ENCODE measurements at places on chromosomes 5 and 9.

GRCh38 chr9:130891688-130892476 lies 4.7 kb downstream of the QRFP start:
- DNase-seq = peak; percentile 61

DNA sequence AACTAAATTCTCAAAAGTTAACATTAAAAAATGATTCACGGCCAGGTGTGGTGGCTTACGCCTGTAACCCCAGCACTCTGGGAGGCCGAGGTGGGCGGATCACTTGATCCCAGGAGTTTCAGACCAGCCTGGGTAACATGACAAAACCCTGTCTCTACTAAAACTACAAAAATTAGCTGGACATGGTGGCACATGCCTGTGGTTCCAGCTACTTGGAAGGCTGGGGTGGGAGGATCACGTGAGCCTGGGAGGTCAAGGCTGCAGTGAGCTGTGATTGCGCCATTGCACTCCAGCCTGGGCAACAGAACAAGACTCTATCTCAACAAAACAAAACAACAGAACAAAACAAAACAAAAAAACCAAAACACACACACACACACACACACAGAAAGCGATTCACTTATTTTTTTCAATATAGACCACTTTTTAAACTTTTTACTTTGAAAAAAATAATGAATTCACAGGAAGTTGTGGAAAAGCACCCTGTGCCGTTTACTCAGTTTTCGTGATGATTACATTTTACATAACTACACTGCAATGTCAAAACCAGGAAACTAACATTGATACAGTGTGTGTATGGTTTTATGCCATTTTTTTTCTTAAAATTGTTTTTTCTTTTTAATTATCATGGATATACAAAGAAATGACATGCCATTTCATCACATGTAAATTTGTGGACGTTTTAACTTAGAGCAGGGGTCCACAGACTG lies 73.7 kb downstream of the TENT4A start:
- DNase-seq = no peak

GRCh38 chr9:135222881-135223760 lies 135.7 kb downstream of the OLFM1 start:
- no peak for DNase-seq

DNA sequence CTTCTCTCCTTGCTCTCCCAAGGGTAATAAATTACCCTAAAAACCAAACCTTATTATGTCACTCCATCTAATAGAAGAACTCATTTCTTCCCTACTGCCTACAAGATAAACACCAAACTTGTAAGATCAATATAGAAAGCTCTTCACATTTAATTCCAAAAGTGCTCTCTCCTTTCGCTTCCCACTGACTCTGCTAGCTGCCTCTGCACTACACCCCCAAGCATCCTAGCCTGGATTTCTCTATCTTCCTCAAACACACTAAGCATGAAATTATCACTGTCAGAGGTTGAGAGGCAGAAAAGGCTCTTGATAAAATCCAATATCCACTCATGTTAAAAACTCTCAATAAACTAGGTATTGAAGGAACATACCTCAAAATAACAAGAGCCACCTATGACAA lies 162.4 kb downstream of the KCNN2 start:
- no peak for DNase-seq

DNA sequence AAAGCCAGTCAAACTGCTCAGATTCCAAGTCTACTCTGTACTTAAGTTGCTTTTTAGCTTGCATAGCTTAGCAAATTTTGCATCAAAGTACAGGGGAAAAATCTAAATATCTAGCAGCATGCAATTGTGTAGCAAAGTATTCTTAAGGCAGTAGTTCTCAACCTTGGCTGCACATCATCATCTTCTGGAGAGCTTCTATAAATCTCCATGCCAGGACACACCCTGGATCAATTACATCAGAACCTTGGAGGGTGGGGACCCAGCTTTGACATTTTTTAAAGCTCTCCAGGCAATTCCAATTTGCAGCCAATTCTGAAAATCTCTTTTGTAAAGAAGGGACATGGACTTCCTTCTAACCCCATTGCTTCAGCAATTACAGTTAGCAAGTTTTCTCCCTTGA lies 187.5 kb downstream of the SNCAIP start:
- no peak for DNase-seq

- DNase-seq = no peak
Measured at GRCh38 chr5:112697322-112697721, 40.4 kb upstream of the APC start.

DNA sequence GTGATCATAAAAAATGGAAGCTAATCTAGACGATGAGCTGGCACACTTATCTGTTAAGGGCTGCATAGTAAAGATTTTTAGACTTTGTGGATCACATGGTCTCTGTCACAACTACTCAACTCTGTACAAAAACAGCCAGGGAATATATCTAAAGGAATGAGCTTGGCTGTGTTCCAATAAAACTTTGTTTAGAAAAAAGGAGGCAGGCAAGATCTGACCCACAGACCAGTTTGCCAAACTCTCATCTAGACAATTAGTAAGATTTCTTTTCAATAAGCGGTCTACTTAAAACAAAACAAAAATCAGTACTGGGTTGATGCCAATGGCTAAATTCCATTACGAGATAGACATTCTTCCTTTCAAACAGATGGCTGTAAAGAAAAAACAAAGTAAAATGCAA lies 53.0 kb upstream of the RETREG1 start:
- DNase-seq = no peak

DNA sequence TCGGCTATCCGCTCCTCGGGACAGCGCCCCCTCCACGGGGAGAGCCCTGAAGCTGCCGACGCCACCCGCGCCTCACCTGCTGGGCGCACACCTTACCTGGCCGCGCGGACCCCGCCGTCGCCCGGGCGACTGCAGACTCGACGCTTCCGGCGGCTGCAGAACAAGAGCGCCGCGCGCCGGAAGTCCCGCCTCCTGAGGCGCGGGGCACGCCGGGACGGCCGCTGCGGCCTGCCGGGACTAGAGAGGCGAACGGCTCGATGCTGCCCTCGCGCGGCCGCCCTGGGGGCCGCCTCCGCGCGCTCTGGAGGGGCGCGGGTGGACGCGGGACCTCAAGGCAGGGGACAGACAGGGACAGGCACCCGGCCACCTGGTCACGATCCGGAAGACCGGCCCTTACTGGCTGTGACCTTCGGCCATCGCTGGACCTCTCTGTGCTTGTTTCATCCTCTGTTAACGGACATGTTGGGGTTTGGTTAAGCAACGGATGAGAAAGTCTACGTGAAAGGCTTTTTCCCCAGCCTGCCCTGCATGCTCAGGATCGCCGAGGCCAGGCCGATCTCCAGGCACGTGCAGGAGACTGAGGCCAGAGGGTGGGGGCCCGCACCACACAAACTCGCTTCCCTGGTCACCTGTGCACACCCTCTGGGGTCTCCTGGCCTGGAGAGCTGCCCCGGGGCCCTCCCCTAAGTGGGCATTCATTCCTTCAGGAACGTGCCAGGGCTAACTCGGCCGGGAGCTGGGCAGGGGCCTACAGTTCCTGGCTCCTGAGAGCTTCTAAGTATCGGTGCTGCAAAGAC lies at the start of gene SNAPC4:
Gene SNAPC4 (minus strand): TSS at position 133 of the 797 bp plus-strand sequence. CDS start 1,742 bp downstream, outside the sequence.
- peak; percentile 16 for DNase-seq

GRCh38 chr9:38047301-38048251 lies 21.5 kb downstream of the SHB start:
- DNase-seq = no peak

DNA sequence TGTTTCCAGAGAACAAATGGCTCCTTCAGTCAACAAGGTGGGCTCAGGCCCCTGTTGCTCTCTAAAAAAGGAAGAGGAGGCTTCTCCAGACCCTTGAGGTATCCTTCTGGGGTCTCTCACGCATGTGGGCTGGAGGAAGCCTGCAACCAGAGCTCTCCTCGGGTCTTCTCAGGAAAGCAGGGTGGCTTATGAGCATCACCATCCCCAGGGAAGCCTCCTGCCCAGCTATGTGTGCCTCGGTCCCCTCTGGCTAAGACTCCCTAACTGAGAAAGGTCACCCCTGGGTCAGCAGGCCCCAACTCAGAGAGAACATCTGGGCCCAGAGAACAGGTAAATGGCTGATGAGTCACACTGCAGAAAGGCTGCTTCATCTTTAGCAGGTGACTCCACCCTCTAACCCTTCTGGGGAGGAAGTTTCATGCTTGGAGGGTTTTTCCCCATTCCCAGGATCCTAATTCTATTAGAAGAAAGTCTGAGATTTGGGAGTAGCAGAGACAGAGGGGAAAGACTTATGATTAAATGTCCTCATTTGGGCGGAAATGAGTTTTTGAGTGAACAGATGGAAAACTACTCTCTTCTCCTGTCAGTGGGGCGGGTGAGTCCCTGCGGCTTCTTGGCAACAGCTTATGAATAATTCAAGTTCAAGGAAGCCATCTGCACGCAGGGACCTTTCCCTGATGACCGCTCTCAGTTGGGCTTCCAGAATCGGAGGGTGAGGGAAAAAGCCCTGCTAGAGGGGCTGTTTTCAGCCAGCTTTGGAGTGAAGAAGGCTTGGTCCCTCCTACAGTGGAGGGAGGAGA lies 41.9 kb downstream of the TGFBI start:
- no peak for DNase-seq

GRCh38 chr5:91175708-91176107 lies 207.4 kb downstream of the ARRDC3 start:
- DNase-seq = no peak

DNA sequence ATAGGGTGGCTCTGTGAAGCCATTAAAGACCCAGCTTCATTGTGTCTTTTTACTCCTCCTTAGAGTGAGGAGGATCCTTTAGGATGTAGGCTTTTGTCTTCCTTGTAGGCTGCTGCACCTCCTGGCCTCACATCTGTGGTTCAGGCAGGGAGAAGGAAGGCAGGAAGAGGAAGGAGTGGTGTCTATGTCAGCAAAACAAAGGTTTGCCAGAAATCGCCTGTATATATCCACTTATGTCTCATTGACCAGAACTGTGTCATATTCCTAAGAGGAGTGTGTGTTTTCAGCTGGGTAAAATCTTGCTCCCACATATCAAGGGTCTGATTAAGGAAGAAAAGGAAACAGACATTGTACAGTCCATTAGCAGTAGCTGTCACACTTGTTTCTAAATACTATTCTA lies 213.8 kb downstream of the ARHGAP26 start:
- DNase-seq = no peak

DNA sequence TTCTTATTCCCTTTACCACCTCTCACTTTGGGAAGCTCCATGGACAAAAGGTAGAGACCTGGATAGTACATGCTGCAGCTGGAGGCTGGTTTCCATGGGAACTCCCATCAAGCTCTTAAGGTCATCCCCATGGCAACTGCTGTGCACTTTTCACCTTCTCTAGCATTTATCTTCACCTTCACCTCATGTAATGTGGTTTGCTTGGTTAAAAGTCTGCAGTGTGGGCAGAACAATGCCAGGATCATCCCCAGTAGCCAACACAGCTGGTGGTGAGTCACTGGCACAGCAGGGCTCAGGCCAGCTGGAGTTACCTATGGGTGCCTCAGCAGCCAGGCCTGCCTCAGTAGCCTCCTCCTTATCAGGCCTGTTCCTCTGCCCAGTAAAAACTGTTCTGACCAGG lies 210.5 kb downstream of the GRIA1 start:
- no peak for DNase-seq

DNA sequence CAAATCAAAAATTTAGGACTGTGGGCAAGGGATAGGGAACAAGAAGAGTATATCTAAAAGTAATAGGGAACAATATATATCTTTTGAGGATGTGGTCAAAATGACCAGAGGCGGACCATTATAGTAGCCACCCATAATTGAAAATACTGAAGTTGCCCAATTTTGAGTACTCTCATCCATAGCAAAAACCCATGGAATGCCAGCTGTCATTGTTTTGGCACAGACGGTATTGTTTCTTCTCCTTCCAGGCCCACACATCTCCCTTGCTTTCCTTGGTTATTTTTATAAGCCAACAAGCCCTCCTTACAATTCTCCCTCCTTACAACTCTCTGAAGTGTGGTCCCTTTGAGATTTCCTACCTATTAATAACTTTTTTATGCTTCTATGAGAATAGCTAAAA lies 50.4 kb upstream of the RGMB start:
- peak; percentile 7 for DNase-seq

DNA sequence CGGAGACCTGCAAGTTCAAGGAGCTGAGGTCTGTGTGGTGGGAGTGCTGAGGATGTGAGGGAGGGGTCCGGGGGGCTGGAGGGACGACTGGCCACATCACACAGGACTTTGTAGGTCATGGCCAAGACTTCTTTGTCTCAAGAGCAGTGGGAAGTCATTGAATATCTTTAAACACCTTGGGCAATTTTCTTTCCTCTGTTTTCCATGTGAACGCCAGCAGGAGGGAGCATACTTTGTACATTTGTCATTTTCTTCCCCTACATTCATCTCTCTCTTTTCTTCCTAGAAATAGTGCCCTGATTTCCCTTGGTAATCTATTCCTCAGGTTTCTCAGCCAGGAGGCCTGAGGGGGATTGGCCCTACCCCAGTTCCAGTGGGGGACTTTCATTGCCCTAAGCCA lies 153.7 kb upstream of the MSX2 start:
- DNase-seq = no peak

DNA sequence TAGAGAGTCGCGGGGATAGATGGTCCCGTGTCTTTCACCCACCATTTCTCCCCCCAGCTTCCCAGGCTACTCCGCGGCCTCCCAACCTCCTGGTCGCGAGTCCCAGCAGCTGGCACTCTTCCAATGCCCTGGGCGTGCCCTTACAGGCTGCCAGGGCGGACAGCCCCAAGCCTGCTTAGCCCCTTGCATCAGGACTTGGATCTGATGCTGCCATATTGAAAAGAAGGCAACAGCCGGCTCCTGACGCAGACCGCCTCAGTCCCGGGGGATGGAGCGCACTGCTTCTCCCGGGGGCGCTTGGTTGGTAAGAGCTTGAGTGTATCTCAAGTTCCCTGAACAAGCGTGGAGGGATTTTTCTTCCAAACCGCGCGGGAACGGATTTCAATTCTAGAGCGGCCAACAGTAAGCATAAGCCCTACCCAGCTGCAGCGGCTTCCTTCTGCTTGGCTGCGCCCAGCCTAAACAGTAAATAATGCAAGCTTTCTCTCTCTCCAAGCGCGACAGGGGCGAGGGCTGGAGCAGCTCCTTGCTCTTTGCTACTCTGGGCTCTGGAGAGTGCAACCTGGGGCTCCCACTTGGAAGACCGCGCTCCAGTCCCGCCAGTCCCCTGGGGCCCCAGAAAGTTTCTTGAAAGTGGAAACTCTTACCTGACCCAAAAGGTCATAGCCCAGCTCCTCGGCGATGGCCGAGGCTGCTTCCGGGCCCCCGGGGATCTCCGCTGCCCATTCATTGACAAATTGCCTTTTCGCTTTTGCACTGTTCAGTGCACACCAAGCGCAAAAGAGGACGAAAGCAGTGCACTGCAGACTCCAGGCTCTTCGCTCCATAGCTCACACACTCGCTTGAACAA lies 607 bp downstream of the PCSK1 start:
- no peak for DNase-seq
